ENCODE measurements at places on chromosomes 12 and 14.

GRCh38 chr12:107064243-107064642 is 29.1 kb downstream of the CRY1 start:
- DNase-seq: no peak

- DNase-seq: no peak
Measured at GRCh38 chr12:31226639-31227038, 99.3 kb downstream of the SINHCAF start.

DNA sequence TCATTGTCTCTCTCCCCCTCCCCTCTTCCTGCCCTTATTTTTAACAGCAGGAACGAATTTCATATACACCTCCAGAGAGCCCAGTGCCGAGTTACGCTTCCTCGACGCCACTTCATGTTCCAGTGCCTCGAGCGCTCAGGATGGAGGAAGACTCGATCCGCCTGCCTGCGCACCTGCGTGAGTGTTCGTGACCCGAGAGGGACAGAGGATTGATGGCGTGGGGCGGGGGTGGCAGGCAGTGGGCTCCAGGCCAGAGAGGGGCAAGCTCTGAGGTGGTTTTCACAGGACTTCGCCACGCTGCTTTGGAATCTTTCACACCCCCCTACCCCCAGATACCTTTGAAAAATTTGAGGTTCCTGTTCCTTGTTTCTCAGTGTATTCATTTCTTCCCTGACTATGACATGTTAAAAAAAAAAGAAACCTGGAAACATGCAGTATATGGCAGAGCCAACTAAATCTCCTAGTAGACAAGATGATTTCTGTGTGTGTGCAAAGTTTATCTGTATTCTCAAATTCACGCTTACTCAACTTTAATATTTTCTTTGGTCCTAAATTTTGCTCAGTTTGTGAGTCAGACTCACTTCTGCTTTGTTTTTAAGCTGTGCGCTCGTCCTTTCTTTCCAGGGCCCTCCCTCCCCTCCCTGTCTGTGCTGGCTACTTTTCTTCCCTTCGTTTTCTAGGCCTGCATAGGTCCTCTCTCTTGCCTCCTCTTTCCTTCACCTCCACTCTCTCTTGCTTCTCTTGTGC is 103.1 kb downstream of the ETV6 start:
- no peak for DNase-seq

DNA sequence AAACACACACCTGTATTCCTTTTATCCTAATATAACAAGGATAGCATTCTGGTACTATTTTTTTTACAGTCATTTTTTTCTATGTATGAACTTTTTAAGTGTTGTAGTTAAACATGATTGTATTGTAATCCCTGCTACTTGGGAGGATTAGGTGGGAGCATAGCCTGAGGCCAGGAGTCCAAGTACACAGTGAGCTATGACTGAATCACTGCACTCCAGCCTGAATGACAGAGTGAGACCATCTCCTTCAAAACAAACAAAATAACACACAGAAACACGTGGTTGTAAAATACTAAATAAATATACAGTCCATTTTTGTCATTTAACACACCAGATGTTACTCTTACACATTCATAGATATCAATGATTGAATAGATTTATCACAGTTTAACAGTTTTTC is 56.9 kb downstream of the MAP4K5 start:
- DNase-seq: no peak

DNA sequence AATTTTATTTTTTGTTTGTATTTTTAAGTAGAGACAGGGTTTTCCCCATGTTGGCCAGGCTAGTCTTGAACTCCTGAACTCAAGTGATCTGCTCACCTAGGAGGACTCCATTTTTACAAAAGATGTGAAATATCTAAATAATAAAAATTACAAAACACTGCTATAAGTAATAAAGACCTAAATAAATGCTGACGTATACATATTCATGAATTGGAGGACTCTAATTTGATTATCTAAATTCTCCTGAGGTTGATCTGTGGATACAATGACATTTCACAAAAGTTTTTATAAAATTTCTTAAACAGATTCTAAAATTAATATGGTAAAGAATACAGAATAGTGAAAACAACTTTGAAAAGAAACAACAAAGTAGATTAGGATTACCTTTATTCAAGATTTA is 1224.0 kb downstream of the SLC16A7 start:
- no peak for DNase-seq

- no peak for DNase-seq
Measured at GRCh38 chr12:116659771-116660481, 77.9 kb downstream of the SPRING1 start.

- no peak for DNase-seq
Measured at GRCh38 chr12:40011775-40012129, 94.1 kb downstream of the SLC2A13 start.

DNA sequence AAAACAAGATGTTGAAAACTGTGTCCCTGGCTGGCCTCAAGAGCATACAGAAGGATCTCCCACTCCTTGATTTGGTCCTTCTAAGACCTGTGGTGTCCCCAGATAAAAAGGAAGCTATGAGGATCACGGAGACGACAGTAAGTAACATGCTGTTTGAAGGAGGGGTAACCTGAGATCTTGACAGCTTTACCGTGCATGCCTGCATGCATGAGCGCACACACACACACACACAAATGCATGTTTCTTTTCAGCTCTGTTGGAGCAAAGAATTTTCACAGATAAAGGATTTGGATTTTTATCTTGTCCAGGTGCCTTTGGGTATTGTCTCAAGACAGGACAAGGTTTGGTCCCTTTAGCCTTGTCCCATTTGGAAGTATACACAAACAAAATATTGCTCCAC is 411.6 kb upstream of the CCDC196 start:
- no peak for DNase-seq
